Right lung (tissue), 10 donors: ENCODE measurements at places on chromosomes 4 and X. TPM values are rescaled to one million over a fixed set of nuclear protein-coding genes. Genes with fewer than 3 reads are reported as not detected.

Gene FAM9C
- 0.19 TPM for polyA plus RNA-seq

Gene RHOXF1
- 1.1 TPM for polyA plus RNA-seq

Gene VCX3A
- not detected for polyA plus RNA-seq

Gene ARHGAP6
- 21.2 TPM for polyA plus RNA-seq

Gene HAND2
- 0.44 TPM for polyA plus RNA-seq

Gene ZNF827
- polyA plus RNA-seq: 37.3 TPM

Gene MAGEA4
- polyA plus RNA-seq: not detected

Gene MAB21L2
- not detected for polyA plus RNA-seq

DNA sequence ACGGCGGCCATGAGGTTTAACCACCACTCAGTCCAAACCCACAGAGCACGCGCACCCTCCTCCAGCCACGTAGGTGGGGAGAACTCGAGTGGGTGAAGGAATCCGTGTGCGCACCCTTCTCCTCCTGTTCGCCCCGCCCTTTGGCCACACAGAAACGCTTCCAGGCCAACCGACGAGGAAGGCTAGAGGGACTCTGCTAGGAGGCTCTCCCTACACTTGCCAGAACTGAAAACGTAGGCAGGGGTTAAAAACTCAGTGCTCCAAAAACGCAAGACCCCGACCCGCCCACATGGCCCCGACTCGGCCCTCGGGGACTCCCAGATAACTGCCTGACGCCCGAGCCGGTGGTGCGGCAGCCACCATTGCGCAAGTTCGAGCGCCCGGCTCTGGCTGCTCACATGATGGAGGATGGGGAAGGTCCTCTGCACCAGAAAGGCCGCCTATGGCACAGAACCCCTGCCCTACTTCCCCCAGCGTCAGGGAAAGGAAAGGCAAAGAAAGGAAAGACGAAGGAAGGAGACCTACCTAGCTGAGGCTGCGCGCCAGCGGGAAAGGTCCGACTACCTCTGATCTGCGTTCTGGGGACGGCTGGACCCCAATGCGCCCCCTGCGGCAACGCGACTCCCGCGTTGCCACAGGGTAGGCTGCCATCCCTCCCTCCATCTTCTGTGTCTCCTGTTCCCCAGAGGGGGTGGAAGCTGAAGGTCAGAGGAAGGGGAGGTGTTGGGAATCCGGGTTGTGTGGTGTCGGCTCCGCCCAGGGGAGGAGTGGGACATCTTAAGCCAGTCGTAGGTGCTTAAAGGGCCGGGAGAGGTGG lies 201.9 kb upstream of the AGTR2 start:
- DNase-seq: no peak

GRCh38 chr4:3387943-3388361 lies 53.8 kb upstream of the HGFAC start:
- no peak for DNase-seq

DNA sequence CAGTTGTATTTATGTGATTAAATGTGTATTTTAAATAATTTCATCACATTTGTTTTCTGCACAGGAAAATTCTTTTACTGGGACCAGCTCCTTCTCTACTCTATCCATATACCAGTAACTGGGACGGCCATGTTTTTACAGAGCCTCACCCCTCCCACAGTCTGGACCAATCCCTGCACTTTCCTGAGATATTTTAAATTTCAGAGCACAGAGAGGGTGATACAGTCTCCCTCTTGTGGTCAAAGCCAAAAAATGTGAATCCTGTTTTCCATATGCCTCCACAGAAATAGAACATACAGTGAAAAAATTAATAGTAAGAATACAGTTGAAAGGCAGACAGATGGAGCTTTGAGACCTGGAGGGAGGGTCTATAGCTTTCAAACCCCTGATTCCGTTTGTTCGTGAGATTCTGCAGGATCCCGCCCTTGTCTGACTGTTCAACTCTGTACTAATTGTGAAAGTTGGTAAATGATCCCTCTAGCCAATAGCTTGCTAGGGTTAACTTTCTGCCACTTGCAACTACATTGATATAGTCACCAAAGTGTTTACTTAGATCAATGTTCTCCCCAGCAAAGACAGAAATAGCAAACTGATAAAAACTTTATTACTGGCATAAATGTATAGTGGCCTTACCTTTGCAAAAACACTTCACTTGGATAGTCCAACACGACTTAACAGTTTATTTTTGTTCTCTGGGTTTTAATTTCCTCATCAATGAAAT lies 172.2 kb downstream of the PPARGC1A start:
- no peak for DNase-seq

DNA sequence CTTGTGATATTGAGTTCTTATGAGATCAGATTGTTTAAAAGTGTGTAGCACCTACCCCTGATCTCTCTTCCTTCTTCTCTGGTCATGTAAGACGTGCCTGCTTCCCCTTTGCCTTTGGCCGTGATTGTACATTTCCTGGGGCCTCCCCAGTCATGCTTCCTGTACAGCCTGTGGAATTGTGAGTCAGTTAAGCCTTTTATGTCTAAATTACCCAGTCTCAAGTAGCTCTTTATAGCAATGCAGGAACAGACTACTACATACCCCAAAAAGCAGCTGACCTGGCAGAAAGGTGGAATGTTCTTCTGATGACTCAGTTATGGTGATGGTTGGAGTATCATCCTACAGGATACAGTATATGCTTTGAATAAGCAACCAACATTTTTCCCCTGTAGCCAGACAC lies 11.4 kb upstream of the MCUB start:
- DNase-seq: no peak

DNA sequence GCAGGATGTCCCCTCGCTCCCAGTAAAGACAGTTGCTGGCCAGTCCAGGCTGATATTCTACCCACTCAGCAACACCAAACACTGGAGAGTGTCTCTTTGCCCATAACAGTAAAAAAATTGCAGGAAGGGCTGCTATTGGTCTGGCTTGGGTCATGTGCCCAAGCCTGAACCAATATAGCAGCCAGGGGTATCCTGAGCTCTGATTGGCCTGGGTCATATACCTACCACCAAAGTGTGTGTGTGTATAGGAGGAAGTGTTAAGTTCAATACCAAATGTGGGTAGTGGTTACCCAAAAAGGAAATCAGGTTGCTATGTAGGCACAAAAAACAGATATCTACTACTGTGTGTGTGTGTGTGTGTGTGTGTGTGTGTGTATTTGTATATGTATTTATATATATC lies 373.2 kb downstream of the BCOR start:
- DNase-seq: no peak

GRCh38 chrX:66634272-66634671 lies 4.6 kb downstream of the EDA2R start:
- no peak for DNase-seq

- DNase-seq: peak; percentile 5
Measured at GRCh38 chr4:176498617-176499256, 179.0 kb downstream of the SPCS3 start.

- no peak for DNase-seq
Measured at GRCh38 chr4:110787109-110787508, 164.2 kb upstream of the PITX2 start.

DNA sequence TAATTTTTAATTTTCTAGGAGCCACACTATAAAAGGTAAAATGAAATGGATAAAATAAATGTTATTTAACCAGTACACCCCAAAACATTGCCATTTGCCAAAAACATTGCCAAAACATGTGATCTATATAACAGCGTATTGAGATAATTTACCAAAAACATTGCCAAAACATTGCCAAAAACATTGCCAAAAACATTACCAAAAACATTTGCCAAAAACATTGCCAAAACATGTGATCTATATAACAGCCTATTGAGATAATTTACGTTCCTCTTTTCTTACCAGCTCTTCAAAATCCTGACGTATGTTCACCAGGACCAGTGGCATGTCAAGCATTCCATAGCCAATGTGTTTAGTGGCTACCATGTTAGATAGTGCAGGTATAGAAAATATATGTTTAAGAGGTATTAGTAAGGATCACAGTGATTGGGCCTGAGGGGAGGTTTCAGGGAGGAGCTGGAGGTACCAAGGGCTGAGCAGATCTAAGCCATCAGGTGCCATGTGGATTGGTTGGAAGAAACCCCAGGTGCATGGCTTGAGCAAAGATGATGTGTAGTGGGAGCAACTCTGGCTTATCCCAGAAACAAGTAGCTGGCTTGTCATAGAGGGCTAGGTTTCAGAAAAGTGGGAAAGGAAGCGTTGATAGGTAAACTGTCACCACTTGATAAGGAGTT lies 42.6 kb downstream of the RAPGEF2 start:
- no peak for DNase-seq
